ENCODE measurements at places on chromosomes 1 and 21.

- peak; percentile 96 for ATAC-seq
Measured at GRCh38 chr1:21368515-21369289, 71.2 kb upstream of the NBPF3 start.

DNA sequence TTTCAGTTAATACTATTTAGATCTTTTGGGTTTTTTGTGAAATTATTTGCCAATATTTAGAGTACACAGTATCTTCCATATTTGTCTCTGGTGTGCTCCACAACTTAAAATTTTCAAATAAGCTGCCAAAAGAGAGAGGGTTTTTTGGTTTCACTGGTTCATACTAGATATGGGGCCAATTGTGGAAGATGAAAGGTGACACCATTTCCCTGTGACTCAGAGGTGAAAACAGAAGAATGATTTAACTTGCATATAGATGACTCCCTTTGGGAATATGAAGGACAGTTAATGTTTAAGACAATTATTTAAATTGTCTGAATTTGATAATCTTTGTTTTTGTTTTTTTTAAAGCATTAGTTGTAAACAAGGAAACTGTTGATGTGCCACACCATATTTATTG, 37.5 kb downstream of the IVNS1ABP start:
- ATAC-seq: peak; percentile 32

- no peak for ATAC-seq
Measured at GRCh38 chr1:30049748-30050296, 673.6 kb downstream of the MATN1 start.

DNA sequence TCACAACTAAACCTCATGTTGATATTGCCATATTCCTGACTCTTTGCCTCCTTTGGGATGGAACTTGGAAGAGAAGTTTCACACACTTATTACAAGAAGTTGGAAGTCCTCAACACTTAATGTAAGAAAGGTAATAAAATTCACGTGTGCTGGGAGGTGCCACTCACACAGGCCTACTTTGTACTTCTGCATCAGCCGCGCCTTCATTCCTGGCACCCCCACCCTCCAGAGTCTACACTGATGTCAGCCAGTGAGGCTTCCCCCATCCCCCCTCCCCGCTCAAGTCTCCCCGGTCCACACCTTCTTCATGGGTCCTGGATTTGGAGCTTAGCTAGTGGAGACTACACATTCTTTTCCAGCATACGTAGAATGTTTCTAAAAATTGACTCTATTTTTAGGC, 24.8 kb upstream of the SLC45A1 start:
- no peak for ATAC-seq

DNA sequence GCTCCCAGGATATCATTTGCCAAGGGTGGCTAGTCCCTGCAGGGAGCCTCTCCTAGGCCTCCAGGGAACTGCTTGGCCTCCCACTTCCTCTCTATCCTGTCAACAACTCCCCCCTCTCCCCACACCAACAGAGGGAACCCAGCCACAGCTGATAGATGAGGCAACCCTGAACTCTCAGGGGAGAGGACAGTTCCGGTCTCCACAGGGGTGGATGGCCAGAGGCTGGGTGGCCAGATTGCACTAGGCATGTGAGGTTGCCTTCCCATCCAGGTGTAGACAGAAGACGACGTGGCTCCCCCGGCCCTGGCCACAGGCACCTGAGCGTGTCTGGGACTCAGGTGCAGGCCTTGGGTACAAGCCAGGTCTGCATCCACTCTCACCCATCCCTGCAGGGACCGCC, 53.3 kb downstream of the TOR1AIP2 start:
- ATAC-seq: no peak

GRCh38 chr1:221699577-221699976, 42.3 kb downstream of the DUSP10 start:
- no peak for ATAC-seq

GRCh38 chr1:30750731-30751291, 6.8 kb downstream of the LAPTM5 start:
- ATAC-seq: no peak

Data from activated T-helper 17 cell treated with anti-CD3 and anti-CD28 coated beads, Interleukin-2, amount 50 U/mL, for 72 hours (primary cell).